ENCODE measurements at places on chromosomes 6 and 20. TPM values are rescaled to one million over a fixed set of nuclear protein-coding genes. Genes with fewer than 3 reads are reported as not detected.

Gene CNBD2
- 6.4 TPM for total RNA-seq

Gene CGA
- total RNA-seq = not detected

Gene ULBP3
- 4.0 TPM for total RNA-seq

Gene ZNF391
- total RNA-seq = 0.25 TPM

Gene MEP1A
- total RNA-seq = not detected

Gene TFAP2B
- not detected for total RNA-seq

Gene ADISSP
- total RNA-seq = 144 TPM

Gene C6orf141
- 25.8 TPM for total RNA-seq

Gene WRNIP1
- total RNA-seq = 43.9 TPM

Gene IYD
- not detected for total RNA-seq

Gene SRSF12
- 0.80 TPM for total RNA-seq

Gene TMC2
- total RNA-seq = not detected

Gene CST5
- not detected for total RNA-seq

Gene BTN1A1
- not detected for total RNA-seq

Gene NOX3
- total RNA-seq = not detected

Gene SOX12
- 27.9 TPM for total RNA-seq

Gene PROKR2
- not detected for total RNA-seq

Gene C6orf15
- total RNA-seq = not detected

Gene RNASET2
- 14.1 TPM for total RNA-seq

Gene TP53TG5
- total RNA-seq = not detected

Gene TREM1
- total RNA-seq = not detected

Gene BEND6
- total RNA-seq = 0.96 TPM

Gene ROMO1
- total RNA-seq = 333 TPM

Gene MAPK13
- total RNA-seq = 1.1 TPM

Gene VNN1
- total RNA-seq = 0.09 TPM

Gene RREB1
- 7.4 TPM for total RNA-seq

Gene SGK2
- 5.6 TPM for total RNA-seq

Gene SUMO4
- not detected for total RNA-seq

Gene RAET1L
- 0.25 TPM for total RNA-seq

Gene SOX18
- 2.3 TPM for total RNA-seq

Gene FAM83C
- total RNA-seq = not detected

Gene NR2E1
- total RNA-seq = 0.09 TPM

Gene KHDC3L
- total RNA-seq = not detected

Gene HLA-DOB
- total RNA-seq = 0.29 TPM

Gene PLCB1
- total RNA-seq = 1.0 TPM

Gene SALL4
- 2.3 TPM for total RNA-seq

All from A549 treated with CpdA at 1 μM for 4 hours (cell line).